Activated B cell treated with CpG ODN at 0.5 μM for 24 hours (primary cell): ENCODE measurements at places on chromosomes 6 and 20.

DNA sequence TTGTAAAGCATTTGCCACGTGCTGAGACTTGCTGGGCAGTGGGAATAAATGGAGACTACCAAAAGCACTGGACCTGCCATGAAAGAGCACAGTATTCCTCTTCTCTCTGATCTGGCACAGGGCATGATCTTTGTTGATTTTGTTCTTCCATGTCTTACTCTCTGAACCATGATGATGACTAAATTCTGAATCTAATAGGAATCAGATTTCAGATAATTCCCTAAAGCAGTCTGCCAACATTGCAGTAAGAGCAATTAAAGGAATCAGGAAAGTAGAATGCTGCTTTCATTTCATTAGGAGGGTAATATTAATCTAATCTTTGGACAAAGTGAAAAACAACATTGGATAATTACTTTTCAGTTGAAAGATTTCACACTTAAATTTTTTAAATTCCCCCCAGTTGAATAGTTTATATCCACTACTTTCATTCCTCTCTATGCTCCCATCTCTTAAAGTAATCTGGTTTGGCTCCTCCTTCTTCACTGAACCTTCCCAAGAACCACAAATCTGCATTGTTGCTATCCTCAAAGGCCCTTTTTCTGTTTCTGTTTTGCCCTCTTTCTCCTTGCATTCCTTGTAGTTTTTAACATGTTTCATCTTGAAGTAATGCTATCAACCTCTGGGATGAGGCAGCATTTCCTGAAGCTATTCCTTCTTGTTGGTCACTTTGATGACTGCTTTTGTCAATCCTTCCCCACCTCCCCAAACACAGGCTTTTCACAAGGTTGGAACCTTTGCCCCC lies 243.2 kb upstream of the TENT5A start:
- no peak for DNase-seq

DNA sequence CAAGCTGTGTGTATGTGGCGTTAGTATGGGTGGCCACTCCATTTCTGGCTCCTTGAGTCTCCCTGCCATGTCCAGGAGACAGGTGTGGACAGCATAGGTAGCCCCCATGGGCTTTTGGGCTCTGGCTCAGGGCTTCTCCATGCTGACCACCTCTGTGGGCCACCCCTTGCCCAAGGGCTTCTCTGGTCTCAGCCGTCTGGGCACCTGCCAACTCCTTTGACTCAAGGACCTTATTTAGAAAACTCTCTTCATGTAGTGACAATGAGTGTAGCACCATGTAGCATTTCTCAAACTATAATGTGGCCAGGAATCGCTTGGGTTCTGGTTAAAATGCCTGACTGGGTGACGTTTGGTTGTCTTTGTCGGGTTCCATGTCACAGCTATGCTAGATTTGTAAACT lies 5.1 kb upstream of the GTSF1L start:
- DNase-seq: no peak

GRCh38 chr6:133939778-133940667 lies 13.0 kb upstream of the TBPL1 start:
- DNase-seq: no peak

- no peak for DNase-seq
Measured at GRCh38 chr6:33458676-33459075, 4.3 kb downstream of the ZBTB9 start.

DNA sequence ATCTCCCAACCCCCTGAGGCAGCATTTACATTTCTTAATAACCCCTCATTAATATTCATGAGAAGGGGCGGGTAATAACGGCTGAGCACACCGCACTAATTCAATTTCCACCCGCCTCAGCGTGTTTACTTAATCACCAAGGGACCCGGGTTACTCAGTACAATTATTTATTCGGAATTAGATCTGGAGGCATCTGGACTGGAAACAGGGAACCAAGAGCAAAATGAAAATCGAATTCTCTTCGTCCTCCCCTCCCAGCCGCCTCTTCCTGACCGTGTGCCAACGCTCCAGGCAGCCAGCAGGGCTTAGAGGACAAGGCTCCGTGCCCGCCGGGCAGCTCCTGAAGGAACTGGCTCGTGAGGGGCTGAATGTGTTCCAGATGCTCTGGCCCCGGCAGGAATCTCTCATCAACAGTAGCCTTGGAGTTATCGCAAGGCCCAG lies 23.5 kb upstream of the CTNNBL1 start:
- DNase-seq: no peak

- no peak for DNase-seq
Measured at GRCh38 chr6:133701633-133702331, 187.1 kb upstream of the TCF21 start.

- DNase-seq: no peak
Measured at GRCh38 chr6:130524552-130524951, 158.7 kb downstream of the TMEM200A start.

DNA sequence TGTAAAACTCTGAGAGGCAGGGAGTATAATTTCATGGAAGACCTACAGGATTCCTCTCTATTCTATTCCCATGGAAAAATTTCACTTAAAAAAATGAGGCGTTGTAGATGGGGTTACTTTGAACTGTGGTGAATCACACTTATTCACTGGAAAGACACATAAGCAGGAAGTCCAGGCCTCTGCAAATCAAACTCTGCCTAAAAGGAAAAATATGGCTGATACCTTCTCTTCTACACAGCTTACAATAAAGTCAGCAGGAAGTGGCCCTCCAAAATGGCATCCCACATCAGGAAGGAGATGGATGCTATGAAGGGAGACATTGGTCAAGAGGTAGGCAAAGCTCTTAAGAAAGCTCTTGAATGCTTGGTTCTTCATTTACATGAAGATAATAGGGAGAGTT lies 115.9 kb downstream of the FYN start:
- DNase-seq: no peak

DNA sequence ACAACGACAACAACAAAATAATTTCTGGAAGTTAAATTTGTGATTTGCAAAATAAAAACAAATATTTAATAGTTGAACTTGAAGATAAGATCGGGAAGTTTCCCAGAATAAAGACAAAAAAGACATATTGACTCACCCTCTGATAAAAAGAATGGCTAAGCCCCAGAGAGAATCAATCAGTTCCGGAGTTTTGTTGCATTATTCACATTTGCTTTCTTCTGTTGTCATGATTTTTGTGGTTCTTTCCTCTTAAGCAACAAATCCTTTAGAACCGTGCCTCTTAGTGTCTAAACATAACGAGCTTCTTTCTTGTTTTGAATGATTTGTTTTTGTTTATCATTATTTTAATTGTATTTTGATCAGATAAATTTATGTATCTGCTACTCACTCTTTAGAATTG lies 337.7 kb upstream of the PRND start:
- no peak for DNase-seq

- DNase-seq: no peak
Measured at GRCh38 chr20:9403448-9403847, 110.9 kb upstream of the LAMP5 start.

GRCh38 chr6:107714104-107714503 lies 110.0 kb downstream of the SCML4 start:
- no peak for DNase-seq

DNA sequence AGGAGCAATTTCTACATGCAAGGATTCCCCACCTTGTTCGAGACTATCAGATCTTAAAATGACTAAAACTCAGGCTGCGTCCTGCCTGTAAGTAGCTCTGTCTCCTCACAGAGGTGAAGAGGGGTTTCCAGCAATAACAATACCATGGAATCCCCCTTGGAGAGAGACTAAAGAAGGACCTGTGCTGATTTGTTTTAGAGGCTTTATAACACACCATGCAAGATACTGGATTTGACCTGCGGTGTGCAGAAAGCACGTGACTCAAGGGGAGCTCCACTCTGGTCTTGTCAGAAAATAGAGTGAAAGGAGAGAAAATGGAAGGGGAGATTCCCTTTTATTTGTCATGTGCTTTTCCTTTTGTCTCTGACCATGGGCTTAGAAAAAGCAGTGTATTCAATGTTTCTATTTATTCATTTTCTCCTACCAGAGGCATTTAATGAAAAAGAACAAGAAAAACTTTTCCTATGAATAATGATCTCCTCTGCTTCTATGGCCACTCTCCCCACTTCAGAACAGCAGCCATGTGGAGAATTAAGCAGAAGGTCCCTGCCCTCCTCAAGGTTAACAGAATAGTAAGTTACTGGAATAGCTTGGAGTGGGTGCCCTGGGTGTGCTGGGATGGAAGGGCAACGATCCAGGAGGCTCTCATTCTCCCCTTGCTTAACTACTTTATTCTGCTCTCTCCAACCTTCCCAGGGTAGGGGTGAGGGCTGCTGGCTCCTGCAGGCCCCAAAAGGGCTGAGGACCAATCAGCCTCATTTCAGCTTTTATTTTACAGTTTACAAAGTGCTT lies 19.2 kb upstream of the MRPS10 start:
- no peak for DNase-seq

DNA sequence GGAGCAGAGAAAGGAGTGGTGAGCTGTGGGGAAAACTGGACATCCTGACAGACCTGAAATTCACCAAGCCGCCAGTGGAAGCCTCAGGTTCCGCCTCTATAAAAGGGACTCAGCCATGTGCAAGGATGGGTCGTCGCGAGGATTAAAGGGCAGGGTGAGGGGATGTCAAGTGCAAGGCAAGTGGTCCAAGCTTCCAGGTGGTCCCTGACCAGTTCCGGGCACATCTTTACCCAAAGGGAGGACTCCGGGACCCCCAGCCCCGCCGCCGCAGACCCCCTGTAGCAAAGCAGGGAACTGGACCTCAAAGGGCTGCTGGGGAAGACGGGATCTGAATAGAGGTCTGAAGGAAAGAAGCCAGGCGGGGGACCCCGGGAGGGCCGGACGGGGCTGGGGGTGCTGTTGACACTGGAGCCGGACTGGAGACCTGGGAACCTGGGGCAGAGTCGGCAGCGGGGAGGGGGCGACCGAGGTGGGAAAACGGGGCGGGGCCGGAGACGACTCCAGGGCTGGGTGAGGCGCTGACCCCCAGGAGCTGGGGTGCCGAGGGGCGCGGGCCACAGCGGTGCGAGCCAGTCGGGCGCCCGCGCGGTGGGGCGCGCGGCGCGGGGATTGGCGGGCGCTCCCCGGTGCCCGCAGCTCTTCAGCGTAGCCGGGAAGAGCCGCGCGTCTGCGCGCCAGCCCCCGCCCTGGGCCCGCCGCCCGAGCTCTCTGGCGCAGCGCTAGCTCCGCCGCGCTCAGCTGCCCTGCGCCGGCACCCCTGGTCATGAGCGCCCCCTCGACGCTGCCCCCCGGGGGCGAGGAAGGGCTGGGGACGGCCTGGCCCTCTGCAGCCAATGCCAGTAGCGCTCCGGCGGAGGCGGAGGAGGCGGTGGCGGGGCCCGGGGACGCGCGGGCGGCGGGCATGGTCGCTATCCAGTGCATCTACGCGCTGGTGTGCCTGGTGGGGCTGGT lies at the start of gene SSTR4:
TSS of gene SSTR4 (plus strand) at position 592 of the 951 bp plus-strand sequence. CDS start at position 764, 172 bp downstream.
- DNase-seq: no peak

- no peak for DNase-seq
Measured at GRCh38 chr6:76697585-76697984, 625.1 kb upstream of the IMPG1 start.

GRCh38 chr6:21870076-21870730 lies 276.7 kb downstream of the SOX4 start:
- DNase-seq: no peak

DNA sequence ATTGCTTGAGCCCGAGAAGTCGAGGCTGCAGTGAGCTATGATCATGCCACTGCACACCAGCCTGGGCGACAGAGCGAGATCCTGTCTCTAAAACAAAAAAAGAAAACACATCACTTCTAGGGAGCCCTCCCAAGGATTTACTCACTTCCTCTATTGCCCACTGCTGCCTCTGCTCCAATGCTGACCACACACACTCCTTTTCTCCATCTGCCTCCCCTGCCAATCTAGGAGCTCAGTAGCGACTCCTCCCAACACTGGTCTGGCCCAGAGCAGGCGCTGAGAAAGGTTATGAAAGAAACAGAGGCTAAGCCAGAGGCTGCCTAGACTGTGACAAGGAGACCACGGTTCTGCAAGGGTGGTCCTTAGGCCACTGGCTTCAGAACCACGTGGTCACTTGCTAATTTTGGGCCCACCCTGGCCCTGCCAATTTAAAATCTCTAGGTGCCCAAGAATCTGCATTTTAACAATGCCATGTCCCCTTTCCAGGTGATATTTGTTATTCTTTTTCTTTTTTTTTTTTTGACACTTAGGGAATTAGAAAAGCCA lies 1.3 kb upstream of the E2F1 start:
- no peak for DNase-seq

DNA sequence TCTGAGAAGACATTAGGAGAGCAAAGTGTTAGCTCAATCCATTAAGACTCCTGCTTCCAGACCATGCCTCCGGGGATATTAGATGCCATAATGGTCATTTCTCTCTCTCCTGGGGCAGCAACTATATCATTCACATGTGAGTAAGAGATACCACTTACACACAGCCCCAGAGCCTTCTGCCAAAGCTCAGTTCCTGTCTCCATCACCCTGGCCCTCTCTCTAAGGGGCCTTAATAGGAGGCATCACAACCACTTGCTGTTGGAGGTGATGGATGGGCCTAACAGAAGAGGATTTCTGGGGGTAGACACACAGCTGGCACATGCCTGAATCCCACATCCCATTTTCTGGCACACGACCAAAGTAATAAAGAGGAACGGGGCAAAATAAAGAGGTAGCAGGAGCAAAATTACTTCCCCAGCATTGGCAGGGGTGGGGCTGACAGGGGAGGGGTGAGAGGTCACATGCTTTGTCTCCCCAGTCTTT lies 34.0 kb upstream of the VSTM2L start:
- no peak for DNase-seq

DNA sequence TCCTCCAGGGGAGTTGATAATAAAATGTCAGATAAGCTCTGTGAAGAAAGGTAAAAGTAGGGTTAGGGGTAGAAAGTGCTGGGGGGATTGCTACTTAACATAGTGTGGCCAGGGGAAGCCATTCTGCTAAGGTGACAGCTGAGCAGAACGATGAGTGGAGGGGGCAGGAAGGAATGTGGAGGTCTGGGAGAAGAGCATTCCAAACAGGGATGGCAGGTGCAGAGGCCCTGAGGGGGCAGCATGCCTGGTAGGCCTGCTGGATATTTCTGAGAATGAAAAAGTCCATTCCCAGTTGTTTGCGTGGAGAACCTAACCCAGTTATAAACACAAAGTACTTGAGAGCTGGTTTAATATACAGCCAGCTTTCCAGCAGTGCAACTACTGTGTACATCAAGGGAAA lies 9.3 kb downstream of the GFRA4 start:
- no peak for DNase-seq

GRCh38 chr6:127201321-127201720 lies 65.3 kb upstream of the RNF146 start:
- no peak for DNase-seq

DNA sequence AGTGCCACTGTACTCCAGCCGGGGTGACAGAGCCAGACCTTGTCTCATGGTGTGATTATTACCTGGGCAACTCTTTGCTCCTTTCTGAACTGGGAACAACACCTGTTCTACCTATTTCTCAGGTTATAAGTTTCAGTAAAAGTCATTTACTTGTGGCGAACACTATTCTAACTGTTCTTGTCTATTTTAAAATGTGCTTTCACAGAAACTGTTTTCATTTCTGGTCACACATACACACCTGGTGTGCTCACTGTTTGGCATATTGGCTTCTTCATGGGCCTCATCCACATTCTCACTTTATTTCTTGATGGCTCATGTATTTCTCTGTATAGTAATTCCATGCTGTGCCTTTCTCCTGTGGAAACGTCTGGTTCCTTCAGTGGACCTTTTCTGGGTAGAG lies 30.5 kb upstream of the XRN2 start:
- DNase-seq: no peak

- DNase-seq: no peak
Measured at GRCh38 chr20:17488916-17489600, 42.1 kb downstream of the BFSP1 start.
